Suprapubic skin (tissue), 4 donors: ENCODE measurements at places on chromosomes 5 and 9.

DNA sequence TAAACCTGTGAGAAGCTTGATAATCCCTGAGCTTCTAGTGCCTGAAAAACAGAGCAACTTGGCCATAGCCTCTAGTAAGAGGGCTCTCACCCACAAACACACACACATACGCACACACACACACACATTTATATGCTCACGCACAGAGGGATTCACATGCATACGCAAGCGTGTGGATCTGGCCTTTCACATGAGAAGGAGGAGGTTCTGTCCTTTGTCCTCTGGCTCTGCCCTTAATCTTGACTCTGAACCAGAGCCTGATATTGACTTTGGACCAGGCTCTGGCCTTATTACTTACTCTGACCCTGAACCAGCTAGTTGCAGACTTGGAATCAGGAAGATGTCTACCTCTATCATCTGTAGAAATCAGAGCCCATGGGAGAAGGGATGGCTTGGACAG lies 10.0 kb upstream of the P4HA2 start:
- no peak for DNase-seq

GRCh38 chr9:134592819-134593200 lies 48.8 kb upstream of the COL5A1 start:
- DNase-seq, result no peak

- DNase-seq, result no peak
These were observed 6.8 kb upstream of the PRUNE2 start for GRCh38 chr9:76912636-76913275.

GRCh38 chr9:113389451-113389850 lies 11.6 kb downstream of the ALAD start:
- DNase-seq, result no peak

- DNase-seq, result no peak
These were observed 43.1 kb downstream of the PRR16 start for GRCh38 chr5:120507197-120507596.

GRCh38 chr5:96924016-96924443 lies 11.8 kb upstream of the LNPEP start:
- DNase-seq, result no peak

DNA sequence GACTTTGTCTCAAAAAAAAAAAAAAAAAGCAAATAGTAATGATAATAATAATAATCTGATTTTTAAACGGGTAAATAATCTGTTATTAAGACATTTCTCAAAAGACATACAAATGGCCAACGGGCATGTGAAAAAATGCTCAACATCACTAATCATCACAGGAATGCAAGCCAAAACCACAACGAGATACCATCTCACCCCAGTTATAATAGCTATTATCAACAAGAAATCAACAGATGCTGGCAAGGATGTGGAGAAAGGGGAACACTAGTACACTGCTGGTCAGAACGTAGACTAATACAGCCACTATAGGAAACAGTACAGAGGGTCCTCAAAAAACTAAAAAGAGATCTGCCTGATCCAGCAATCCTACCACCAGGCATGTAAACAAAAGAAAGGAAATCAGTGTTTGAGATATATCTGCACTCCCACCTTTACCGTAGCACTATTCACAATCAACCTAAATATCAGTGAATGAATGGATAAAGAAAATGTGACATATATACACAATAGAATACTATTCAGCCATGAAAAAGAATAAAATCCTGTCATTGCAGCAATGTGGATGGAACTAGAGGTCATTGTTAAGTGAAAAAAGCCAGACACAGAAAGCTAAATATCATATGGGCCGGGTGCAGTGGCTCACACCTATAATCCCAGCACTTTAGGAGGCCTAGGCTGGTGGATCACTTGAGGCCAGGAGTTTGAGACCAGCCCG lies 24.9 kb downstream of the VAV2 start:
- DNase-seq, result no peak

- no peak for DNase-seq
These were observed 751 bp upstream of the RIC1 start for GRCh38 chr9:5628183-5628529.

DNA sequence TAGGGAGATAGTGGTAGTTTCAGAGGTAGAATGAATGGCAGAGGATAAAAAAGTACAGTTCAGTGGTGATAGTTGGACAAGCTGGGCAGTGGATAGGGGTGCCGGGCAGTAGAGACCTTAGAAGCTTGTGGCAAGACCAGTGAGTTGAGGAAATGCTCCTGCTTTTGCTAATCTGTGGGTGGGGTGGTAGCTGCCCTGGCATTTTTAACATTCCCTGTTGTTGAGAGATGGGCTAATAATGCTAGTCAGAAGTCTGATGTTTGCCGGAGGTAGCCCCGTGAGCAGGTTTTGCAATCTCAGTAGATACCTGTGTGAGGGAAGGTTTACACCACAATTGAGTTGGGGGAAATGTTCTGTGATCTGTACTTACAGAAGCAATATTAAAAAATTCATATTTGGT lies 91.1 kb downstream of the TRIO start:
- no peak for DNase-seq

DNA sequence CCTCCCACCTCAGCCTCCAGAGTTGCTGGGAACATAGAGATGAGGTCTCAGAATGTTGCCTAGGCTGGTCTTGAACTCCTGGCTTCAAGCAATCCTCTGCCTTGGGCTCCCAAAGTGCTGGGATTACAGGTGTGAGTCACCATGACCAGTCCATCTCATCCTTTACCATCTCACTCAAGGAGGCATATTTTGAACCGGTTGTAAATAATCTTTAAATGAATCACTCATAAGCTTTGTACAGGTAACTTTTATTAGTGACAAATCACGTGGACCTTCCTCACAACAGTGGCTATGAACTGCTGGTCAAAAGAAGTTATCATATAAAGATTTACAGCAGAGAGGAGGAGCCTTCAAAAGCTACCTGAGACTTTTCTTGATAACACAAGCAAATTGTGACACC lies 70.7 kb downstream of the RFK start:
- no peak for DNase-seq

- DNase-seq, result no peak
These were observed 31.8 kb upstream of the FGF1 start for GRCh38 chr5:142717582-142718215.

GRCh38 chr9:129685220-129685932 lies 19.9 kb downstream of the PRRX2 start:
- DNase-seq, result no peak

- DNase-seq, result no peak
These were observed 1646.6 kb downstream of the MAT2B start for GRCh38 chr5:165152058-165152457.
